ENCODE measurements at places on chromosomes 11 and 22.

DNA sequence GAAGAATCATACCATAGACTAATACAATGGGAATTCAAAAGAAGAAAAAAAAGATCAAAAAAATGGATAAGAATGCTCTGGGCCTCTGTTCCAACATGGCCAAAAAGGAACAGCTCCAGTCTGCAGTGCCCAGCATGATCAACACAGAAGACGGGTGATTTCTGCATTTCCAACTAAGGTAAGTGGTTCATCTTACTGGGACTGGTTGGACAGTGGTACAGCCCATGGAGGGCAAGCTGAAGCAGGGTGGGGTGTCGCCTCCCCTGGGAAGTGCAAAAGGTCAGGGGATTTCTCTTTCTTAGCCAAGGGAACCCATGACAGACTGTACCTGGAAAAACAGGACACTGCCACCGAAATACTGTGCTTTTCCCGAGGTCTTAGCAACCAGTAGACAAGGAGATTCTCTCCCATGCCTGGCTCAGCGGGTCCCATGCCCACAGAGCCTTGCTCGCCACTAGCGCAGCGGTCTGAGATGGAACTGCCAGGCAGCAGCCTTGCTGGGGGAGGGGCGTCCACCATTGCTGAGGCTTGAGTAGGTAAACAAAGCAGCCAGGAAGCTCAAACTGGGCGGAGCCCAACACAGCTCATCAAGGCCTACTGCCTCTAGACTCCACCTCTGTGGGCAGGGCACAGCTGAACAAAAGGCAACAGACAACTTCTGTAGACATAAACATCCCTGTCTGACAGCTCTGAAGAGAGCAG is 428.4 kb downstream of the MN1 start:
- no peak for DNase-seq

DNA sequence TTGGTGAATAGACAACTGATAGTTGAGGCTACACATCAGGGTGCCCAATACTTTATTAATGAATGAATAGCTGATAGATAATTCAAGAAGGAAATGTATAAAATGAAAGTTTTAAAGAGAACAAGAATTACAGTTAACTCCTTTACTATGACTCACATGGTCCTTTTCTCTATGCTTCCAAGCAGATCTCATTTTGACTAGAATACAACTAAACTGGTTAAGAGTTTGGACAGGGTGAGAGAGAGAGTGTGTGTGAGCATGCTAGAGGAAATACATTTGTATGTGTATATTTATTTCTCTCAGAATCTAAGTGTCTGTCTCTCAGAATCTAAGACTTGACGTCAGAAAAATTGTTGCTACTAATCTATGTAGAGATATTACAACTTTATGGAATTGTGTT is 66.7 kb downstream of the SIK2 start:
- DNase-seq: no peak

GRCh38 chr11:1755692-1756561 is 5.5 kb upstream of the IFITM10 start:
- no peak for DNase-seq

GRCh38 chr11:111300569-111300968 is 2.2 kb downstream of the POU2AF3 start:
- no peak for DNase-seq

GRCh38 chr11:122505304-122506006 is 150.1 kb upstream of the UBASH3B start:
- DNase-seq: no peak

DNA sequence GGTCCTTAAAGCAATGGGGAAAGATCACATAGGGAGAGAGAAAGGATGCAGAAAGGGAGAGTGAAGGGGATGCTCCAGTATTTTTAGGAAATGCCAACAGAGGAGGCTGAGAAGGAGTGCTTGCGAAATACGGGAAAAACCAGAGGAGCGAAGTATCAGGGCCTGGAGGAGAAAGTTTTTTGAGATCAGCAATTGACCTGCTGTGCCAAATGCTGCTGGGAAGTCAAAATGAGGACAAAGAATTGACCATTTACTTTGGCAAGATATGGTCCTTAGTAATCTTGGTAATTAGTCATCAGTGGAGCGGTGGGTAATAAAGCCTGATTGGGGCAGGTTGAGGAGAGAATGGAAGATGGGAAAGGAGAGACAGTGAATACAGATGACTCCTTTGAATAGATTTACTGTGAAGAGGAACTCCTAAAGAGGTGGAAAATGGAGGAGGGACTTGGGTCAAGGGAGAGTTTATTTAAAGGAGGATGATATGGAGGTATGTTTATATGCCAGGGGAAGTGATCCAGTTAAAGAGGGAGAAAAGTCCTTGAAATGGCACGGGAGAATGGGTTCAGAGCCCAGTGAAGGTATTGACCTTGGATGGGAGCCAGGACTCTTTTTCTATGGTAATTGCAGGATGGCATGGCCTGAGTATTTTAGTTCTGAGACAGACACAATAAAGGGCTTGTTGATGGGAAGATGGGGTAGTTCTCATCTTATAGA is 111.5 kb downstream of the PKNOX2 start:
- DNase-seq: no peak

DNA sequence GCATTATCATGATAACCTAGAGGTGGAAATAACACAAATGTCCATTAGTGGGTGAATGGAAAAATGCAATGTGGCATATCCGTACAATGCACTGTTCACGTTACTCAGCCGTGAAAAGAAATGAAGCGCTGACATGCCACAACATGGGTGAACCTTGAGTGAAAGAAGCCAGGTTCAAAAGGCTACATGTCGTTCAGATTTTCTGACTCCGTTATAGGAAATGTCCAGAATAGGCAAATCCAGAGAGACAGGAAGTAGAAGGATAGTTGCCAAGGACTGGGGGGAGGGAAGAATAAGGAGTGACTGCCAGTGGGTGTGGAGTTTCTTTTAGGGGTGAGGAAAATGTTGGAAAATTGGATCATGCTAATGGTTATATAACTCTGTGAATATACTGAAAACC is 133.8 kb downstream of the ATXN10 start:
- DNase-seq: no peak

GRCh38 chr11:91293119-91293518 is 931.5 kb upstream of the FAT3 start:
- no peak for DNase-seq

DNA sequence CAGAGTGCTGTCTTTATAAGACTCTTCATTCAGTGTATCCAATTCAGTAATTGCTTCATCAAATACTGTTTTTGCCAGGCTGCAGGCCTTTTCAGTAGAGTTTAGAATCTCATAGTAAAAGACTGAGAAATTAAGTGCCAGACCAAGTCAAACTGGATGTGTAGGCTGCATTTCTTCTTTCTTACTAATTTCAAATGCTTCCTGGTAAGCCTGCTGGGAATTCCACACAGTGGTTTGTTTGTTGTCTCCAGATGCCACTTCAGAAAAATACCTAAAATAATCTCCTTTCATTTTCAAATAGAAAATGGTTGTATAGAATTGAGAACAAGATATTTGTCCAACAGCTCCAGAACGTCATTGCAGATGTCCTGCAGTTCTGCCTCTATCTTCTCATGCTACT is 34.7 kb downstream of the LDHAL6A start:
- DNase-seq: no peak

DNA sequence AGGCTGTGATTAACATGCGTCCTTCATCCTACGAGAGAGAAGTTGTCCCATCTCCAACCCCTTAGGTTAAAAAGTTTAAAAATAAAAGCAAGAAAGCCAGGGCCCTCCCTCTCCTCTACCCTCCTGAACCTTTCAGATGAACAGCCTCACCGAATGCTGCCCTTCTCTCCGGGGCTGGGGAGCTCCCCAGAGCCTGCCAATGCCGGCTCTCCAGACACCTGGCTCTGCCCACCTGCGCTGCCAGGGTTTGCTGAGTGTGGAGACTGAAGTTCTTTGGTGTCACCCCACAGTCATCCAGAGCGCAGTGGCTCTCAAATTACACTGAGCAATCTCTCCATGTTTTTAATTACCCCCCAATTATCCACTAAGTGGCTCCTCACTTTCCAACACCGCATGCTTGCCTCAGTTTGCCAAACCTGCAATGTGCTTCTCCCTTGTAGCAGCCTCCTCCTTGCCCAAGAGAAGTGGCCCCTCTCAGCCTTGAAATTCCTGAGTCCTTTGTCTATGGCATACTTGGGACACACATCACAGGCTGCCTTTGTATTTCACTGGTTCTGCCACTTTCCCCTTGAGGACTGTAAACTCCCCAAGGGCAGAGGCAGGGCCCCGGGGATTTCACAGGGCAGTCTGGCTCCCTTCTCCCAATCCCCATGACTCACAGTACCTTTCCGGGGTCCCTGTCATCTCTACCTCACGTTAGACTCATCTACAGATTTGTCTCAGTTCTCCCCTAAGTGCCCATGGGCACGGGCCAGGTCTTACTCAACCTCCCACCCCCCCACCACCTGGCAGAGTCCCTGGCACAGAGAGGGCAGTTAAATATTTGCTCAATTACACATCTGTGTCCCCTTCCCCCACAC is 2.0 kb downstream of the MYH9 start:
- no peak for DNase-seq

GRCh38 chr11:11117730-11118129 is 235.3 kb downstream of the CSNK2A3 start:
- DNase-seq: no peak

- DNase-seq: no peak
These were observed 450.4 kb downstream of the OPCML start for GRCh38 chr11:133081730-133082452.

- DNase-seq: no peak
These were observed 605.0 kb upstream of the CADM1 start for GRCh38 chr11:116109228-116109627.

- no peak for DNase-seq
These were observed 26.2 kb downstream of the PISD start for GRCh38 chr22:31635638-31636306.

DNA sequence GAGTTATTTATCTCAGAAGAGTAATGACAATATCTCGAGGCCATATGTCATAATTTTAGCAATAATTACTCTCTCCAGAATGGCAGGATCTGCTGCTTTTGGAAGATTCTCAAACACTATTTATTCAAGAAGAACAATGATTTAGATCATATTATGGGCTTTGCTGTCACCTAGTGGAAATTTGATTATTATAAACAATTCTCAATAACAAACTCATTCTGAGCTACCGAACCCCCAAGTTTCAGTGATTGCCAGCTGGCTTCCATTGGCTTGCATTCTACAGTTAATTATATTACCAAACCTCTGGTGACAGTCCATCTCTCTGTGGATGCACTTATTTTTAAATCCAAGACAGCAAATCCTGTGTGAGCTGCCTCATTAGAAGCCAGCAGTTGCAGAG is 27.9 kb upstream of the SLC36A4 start:
- no peak for DNase-seq

GRCh38 chr22:48868554-48868953 is 959.1 kb downstream of the BRD1 start:
- DNase-seq: no peak

GRCh38 chr22:28997342-28997741 is 64.3 kb downstream of the C22orf31 start:
- no peak for DNase-seq

- no peak for DNase-seq
These were observed 452.3 kb downstream of the RAB38 start for GRCh38 chr11:87722756-87723565.

- no peak for DNase-seq
These were observed 102.6 kb upstream of the VPREB1 start for GRCh38 chr22:22141771-22142591.

GRCh38 chr11:115891581-115891980 is 387.4 kb upstream of the CADM1 start:
- DNase-seq: no peak

DNA sequence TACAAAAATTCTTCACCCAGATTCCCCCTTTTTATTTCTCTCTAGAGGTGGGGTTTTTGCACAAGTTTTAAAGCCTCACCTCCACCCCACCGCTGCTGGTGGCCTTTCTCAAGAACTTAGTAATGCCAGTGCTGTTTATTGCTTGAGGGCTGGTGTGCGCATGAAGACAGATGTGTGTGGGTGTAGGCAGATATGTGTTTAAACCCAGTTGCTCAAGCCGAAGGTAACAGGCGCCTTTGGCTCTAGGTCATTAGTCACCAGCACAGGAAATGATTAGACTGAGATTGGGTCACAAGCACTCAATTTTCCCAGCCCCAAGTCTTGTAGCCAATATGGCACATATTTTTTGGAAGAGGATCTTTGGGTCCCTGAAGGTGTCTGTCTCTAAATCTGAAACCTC is 2.7 kb upstream of the CLMP start:
- no peak for DNase-seq

DNA sequence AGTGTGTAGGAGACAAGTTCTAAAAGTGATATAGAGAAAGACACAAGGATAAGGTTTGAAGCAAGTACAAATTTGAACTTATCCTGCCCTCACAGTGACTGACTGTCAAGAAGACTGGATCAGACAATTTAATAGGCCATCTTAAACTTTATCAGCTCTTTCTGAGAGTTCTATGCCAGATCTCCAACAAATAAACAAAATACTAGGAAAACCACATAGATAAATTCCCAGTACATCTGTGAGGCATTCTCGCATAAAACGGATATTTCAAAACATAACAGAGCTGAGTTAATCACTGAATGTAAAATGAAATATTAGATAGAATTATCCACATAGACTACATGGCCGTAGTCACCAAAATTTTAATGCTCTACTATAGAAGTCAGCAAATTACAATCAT is 120.9 kb upstream of the LUZP2 start:
- DNase-seq: no peak

GRCh38 chr11:134231958-134232659 is 7.6 kb downstream of the VPS26B start:
- no peak for DNase-seq

- no peak for DNase-seq
These were observed 84.8 kb downstream of the ADAMTS15 start for GRCh38 chr11:130533113-130533798.

DNA sequence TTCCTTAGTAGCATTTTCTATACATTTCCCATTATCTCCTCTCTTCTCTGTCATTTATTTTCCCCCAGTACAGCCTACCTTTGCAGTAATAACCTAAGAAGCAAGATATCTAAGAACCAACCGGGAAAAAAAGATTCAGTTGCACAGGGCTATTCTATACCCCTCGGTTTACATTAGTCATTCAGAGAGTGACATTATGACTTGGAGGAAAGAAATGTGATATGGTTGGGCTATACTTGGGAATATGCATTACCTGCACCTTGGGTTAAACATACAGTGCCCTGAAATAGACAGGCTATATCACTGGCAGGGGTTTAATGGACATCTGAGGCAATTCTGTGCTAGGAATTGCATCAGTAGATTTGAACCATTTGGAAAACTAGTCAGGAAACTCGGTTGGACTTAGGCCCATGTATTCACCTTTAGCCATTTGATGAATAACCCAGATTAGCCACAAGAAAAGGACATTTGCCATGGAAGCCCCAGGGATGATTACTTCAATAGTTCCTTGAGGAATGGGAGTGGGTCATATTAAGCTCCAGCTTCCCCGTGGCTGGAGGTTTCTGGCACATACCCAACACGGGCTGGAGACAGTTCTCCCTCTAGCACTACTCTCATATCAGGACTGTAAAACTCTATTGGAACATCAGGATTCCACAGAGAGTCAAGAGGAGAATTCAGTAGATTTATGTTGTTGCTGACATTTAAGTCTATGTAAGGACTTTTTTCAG is 973.2 kb downstream of the NTM start:
- no peak for DNase-seq

DNA sequence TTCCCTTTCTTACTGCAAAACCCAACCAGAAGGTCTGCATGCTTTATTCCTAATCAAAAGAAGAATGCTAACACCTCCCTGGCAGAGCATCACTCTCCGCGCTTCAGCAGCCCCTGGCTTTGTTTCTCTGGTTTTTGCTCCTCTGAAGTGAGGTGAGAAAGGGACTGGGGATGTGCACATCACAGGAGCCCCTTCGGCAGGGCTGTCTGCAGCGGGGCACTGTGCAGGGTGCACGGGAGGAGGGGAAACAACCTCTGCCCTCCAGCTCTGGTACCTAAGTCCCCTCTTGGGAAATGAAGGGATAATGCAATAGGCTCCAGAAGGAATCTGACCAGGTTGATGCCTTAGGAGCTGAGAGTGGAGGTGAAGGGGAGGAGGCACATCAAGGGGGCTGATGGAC is 312.7 kb downstream of the NTM start:
- no peak for DNase-seq
